Posterior vena cava (tissue), 2 donors: ENCODE measurements at places on chromosomes 11 and 22. TPM values are rescaled to one million over a fixed set of nuclear protein-coding genes. Genes with fewer than 3 reads are reported as not detected.
A peak's percentile ranks its signal among the peaks of the same experiment; 100 is the strongest.

GRCh38 chr22:45758603-45759002, 87.0 kb downstream of the ATXN10 start:
- DNase-seq, result no peak

GRCh38 chr11:27423125-27423524, 49.5 kb downstream of the LGR4 start:
- no peak for DNase-seq

GRCh38 chr11:78570031-78570430, 4.6 kb downstream of the NARS2 start:
- no peak for DNase-seq

GRCh38 chr11:59999691-60000090, 17.3 kb upstream of the OOSP4B start:
- DNase-seq, result no peak

- peak; percentile 70 for DNase-seq
Observed at GRCh38 chr22:47205081-47205491, 442.6 kb downstream of the TBC1D22A start.

Gene KCNE3
- total RNA-seq, result 2.6 TPM

Gene DDX6
- 104 TPM for total RNA-seq
